ENCODE measurements at places on chromosomes 7 and 10.

DNA sequence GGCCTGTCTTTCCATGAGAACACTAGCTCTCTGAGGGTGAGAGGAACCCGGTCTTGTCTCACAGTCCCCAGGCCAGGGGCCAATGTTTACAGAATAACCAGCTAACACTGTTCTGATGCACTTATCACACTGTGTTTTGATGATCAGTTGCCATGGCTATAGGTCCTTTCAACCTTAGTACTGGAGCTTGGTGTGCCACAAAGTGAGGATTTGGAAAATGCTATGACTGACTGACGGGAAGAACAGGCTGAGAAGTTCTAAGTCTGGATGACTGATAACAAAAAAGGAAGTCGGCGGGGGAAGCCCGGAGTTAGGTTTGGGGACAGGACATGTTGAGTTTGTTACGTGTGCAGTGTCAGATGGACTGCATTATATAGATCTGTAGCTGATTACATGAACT lies 141.8 kb downstream of the CTTNBP2 start:
- DNase-seq: no peak

- DNase-seq: peak; percentile 34
Observed at GRCh38 chr10:73810735-73811465, 498 bp downstream of the NDST2 start.

- no peak for DNase-seq
Observed at GRCh38 chr7:135661311-135662122, 797 bp upstream of the STMP1 start.

DNA sequence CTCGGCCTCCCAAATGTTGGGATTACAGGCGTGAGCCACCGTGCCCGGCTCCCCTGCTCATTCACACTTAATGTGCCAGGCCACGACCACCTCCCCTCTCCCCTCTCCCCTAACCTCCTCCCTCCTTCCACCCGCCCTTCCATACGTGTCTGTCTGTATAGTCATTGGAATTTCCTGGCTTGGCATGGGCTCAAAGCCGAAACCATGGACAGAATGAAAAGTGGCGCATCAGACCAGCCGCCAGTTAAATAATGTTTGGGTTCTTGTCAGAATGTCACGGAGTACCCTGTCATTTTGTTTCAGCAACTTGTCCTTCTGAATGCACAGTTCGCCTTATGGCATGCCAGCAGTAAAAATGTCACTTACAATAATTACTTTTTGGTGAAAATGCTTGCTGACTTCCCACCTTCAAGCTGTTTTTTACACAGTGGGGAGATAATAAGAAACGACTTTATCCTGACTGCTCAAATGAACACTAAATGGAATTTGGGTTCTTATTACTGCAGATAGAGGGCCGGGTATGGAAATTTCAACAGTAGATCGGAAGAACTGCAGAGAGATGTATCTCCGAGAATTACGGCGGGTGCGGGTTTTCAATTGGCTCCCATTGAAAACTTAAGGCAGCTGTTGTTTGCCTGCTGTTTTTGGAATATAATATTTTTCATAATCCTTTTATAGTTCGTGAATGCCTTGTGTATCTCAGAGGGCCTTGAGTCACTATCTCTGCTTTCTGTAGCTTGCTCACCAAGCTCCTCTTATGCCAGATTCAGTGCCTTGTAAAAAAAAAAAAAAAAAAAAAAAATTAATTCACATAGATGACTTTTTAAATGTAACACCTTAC lies 65.5 kb upstream of the SH2B2 start:
- DNase-seq: peak; percentile 68

DNA sequence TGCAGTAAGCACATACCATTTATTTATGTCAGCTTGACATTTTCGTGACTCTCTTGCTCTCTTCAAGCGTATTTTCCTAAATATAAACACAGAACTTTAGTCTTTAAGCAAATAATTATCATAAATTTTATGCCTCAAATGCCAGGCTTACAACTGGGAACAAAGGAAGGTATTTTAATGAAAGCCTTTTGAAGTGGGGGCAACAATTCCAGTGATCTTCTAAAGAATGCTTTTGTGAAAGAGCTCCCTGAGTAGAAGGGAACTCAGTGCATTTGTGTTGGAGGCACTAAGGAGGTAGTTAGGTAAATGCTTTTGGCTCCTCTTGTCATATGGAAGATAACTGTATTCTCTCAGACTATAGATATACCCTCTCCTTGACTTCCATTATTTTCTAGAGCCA lies 104.9 kb downstream of the VPS50 start:
- DNase-seq: no peak

DNA sequence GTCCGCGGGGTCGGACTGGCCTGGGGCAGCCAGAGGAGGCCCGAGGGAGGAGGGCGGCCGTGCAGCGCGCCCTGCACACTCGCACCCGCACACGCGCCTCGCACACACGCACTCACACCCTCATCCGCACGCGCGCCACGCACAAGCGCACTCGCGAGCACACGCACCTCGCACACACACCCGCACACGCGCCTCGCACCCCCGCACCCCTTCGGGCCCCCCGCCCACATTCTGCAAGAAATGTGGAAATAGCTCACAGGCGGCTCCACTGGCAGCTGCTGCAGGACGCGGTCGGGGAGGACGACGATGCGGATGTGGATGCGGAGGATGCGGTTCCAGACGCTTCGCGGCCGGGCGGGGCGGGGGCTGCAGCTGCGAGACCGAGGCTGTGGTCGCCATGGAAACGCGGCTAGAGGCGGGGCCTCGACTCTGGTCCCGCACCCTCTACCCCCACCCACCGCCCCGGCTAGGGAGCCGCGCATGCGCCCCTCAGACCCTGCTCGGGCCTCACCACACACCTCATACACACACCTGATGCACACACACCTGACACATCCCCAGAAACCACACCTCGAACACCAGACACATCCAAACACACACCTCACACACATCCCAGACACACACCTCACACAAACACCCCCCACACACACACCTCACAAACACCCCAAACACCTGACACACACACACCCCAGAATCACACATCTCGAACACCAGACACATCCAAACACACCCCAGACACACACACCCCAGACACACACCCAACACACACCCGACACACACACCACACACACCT lies at the start of gene CALY:
CALY (minus strand) TSS at position 320 of the 793 bp plus-strand sequence. CDS start 7,907 bp downstream, outside the sequence.
- DNase-seq: peak; percentile 97

DNA sequence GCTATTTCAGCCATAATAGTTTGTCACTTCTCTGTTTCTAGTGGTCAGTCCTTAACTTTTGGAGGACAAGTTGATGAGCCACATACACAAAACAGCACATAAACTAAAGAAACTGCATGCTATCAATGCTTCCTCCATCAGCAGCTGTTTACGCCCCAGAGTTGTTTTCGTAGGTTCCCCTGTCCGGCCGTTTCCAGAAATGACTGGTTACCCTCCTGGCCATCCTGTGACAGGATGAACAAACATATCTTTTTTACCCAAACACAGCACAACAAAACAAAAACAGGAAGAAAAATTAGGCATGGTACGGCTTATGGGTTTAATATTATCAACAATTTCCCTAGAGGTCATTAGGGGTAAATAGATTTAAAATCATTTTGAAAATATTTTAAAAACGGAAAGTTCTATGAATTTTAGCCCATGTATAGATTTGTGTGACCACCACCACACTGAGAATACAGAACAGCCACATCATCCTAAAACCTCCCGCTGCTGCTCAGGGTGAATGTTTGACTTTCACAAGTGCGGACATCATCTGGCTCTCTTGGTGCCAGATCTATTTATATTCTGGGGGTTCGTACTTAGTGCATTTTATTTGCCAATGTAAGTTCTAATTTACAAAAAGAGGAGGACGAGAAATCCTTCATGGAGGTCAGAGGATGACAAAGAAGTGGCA lies 74.8 kb downstream of the HIPK2 start:
- DNase-seq: no peak

- no peak for DNase-seq
Observed at GRCh38 chr7:36563706-36564327, 160.5 kb downstream of the AOAH start.

GRCh38 chr7:130881799-130882141 lies 147.8 kb upstream of the KLF14 start:
- DNase-seq: no peak

- DNase-seq: no peak
Observed at GRCh38 chr7:74622228-74622749, 35.2 kb upstream of the GTF2I start.

DNA sequence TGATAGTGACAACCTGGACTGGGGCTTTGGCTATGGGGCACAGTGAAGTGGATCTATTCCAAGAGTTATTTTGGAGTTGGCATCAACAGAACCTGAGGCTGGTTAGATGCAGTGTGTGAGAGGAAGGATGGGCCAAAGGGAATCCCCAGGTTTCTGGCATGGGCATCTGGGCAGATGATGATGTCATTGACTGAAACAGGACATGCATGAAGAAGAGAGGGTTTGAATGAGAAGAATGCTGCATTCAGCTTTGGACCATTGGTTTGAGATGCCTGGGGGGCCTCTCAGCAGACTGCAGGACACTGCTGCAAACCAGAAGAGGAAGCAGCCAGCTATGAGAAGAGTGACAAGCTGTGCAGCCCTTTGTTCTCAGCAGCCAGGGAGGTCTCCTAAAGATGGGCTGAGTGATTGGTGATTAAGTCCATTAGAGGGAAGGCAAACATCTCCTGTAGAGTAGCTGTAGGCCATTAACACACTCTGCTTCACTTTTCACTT lies 23.1 kb upstream of the PIK3CG start:
- DNase-seq: no peak

- no peak for DNase-seq
Observed at GRCh38 chr10:118840071-118840775, 85.5 kb upstream of the CACUL1 start.

GRCh38 chr10:13079776-13080050 lies 20.2 kb upstream of the OPTN start:
- no peak for DNase-seq
